ENCODE measurements at places on chromosomes 3 and 15.

GRCh38 chr3:168839653-168840052 lies 743.9 kb upstream of the GOLIM4 start:
- DNase-seq = no peak

- DNase-seq = no peak
These were observed 32.1 kb upstream of the CLASP2 start for GRCh38 chr3:33750211-33750548.

- no peak for DNase-seq
These were observed 25.3 kb downstream of the LOXL1 start for GRCh38 chr15:73951601-73952000.

DNA sequence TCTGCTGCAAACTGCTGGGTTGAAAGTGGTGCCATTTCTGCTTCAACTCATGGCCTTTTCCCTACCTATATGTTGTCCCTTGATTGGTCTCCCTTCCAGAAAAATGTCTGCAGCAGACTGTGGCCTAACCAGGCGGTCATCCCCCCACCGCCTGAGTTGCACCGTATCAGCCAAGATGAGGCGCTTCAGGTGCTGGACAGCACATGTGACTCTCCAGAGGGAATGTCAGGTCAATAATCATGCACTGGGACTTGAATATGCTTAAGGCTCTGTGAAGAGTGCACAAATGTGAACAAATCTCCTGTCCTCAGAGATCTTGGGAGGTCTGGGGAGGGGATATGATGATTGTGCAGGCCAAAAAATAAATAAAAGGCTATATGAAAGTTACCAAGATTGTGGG lies 32.2 kb downstream of the LRTM1 start:
- DNase-seq = no peak

DNA sequence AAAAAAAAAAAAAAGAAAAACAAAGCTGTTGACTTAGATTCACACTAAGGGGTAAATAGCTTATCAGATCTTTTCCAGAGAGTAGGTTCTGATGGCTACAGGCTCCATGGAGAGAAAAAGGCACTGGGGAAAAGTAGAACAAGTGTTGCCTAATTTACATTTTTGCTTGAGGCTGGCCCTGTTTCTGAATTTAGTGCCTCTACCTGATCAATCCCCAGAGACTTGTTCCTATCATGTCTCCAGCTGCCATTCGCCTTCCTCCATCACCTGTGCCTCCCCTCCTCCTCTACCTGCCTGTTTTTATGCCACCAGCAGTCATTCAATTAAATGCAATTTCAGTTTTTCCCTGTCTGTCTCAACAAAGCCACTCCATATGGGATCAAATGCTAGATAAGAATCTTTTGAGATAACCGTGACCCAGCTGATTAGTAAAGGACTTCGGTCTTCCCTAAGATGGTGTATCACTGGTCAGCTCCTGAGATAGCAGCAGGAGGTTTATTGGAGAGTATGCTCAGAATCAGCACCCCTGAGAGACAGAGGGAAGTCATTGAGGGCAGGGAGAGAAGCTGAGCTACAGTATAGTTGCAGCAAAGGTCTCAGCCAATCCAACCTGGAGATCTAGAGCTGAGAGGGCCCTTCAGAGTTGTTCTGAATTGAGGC lies 88.1 kb upstream of the GADL1 start:
- DNase-seq = no peak

GRCh38 chr3:121542924-121543323 lies 2.9 kb downstream of the POLQ start:
- DNase-seq = no peak

DNA sequence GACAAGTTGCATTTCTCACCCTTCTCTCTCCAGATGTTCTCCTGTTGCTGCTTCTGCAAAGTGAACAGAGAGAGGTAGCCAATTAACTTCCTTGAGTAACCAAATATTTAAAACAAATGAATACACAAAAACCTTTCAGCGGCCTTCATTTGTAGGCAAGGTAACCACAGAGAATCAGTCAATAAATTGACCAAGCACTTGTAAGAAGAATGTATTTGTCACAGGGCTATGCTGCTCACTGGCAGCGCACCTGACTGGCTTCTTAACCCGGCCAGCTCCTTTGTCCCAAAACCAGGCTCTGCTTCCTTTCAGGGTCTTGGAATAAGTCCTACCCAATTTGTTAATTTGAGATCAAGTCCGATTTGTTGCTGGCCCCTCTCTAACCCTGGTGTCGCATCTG lies 43.5 kb upstream of the STXBP5L start:
- DNase-seq = no peak

DNA sequence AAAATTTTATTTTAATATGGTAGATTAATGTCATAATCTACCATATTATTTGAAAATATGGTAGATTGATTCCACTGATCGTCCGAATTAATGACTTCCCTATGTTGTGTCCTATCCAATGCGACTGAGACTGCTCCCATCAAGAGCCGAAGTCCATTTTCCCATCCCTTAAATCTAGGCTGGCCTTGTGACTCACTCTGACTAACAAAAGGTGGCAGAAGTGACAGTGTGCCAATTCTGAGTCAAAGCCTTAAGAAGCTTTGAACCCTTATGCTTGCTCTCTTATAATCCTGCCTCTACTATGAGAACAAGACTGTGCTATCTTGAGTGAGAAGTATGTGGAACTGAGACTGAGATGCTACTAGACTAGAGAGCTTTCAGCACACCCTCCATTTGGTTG lies 387.2 kb downstream of the ROBO1 start:
- DNase-seq = no peak

DNA sequence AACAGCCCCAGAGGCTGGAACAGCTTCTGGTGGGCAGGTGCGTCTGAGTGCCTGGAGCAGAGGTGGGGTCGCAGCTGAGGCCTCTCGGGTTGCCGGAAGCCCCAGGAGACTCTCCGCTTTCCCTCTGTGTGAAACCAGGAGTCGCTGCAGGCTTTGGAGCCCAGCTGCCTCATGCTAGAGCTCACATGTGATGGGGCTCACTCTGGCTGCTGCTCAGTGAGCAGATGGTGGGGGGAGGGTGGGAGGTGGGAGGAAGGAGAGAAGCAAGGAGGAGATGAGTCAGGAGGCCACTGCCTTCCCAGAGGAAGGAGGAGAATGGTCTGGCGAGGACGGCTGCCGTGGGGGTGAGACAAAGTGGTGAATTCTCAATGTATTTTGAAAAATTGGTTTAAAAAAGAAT lies 290.1 kb upstream of the CHRNA7 start:
- DNase-seq = peak; percentile 14
